ENCODE measurements at places on chromosomes 2 and 18.

DNA sequence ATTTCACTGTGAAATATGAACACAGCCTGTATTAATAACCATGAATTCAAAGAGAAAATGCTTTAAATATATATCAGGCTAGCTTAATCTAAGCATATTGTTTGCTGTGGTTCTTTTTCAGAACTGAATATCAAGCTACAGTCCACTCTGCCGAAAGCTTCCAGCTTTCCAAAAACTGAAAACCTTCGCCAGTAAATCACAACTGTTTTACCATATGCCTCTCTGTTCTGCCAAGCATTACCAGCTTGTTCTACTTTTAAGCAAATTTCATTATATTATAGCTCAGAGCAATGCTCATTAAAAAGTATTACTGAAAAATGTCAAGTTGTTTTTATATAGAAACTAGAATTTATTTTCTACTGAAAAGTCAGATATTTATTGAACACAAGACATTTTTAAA lies 277.4 kb downstream of the NRXN1 start:
- no peak for DNase-seq

DNA sequence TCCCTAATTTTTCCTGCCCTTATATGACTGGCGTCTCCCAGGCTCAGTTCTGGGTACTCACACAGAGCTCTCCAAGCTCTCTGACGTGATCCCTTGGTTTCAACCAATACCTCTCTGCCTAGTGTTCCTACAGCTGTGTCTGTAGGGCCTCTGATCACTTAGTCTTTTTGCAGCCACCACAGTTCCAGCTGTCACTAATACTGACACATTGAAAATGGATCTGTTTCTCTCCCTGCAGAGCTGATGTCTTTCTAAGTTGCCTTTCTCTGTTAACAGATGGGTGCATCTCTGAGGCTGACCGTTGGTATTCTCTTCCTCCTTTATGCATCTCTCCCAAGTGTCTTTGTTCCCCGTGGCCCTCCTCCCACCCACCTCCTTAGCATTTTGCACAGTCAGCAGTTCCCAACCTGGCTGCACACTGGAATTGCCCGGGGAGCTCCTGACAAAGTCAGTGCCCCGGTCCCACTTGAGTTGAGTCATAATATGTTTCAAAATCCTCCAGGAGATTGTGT lies 62.5 kb downstream of the CERS6 start:
- no peak for DNase-seq

DNA sequence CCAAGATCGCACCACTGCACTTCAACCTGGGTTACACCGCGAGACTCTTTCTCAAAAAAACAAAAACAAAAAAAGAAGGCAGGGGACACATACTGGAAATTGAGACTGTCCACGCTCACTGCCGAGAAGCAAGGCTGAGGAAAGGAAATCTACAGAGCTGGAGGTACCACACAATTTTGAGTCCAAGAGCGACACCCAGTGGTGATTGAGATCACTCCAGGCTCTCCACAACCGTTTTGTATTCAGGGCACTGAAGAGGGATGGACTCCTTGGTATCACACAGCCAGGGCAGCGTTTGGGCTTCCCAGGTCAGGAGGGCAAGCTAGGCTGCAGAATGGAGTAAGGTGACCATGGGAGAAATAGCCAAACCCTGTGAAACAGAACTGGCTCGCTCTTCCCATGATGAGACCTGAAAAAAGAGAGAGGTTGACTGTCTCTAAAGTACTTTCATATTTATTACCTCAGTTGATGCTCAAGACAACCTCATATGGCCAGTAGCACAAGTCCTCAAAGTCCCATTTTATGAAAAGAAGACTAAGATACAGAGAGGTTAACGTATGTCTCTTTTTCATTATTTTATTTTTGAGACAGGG lies 74.5 kb upstream of the YPEL5 start:
- DNase-seq: peak; percentile 77

DNA sequence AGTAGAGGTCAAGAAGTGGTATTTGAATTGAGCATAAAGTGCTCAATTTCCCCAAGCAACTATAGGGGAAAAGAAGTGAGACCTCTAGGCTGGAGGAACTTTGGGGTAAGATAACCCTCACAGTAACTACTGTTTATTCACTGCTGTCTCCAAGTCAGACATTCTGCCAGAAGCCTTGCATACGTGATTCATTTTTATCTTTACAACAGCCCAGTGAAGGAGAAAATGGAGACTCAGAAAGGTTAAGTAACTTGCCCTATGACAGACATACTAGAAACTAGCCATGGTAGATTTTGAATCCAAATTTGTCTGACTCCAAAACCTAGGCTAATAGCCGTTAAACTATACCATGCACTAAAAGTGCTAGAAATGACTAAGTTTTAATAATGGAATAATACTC lies 28.4 kb downstream of the DNAJC10 start:
- no peak for DNase-seq

- peak; percentile 26 for DNase-seq
These were observed 657 bp downstream of the ATP8B1 start for GRCh38 chr18:57802213-57803102.

DNA sequence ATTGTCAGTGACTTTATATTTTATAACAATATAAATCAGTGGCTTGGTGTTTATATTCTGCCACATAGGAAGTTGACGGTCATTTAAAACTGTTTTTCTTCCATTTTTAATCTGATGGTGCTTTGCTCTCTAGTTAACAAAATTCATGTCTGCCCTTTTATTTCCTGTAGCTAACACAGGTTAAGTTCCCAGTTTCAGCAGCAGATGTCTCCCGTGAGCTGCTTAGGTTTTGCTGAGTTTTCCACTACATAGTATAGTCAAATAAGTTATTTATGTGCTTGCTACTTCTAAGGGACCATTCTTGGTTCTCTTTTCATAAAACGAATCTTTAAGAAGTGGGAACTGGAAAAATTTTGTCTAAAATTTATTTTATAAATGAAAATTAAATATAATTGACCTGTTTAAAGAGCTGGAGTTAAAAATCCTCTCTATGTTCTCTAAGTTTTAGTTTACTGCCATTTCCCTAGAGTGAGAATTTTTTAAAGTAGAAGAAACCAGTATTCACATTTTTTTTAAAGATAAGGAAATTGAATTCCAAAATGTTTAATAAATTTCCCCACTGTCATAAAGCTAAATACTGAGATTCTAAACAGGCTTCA lies 20.6 kb downstream of the HTR2B start:
- peak; percentile 46 for DNase-seq

- DNase-seq: no peak
These were observed 76.9 kb upstream of the CDH20 start for GRCh38 chr18:61256291-61256690.

DNA sequence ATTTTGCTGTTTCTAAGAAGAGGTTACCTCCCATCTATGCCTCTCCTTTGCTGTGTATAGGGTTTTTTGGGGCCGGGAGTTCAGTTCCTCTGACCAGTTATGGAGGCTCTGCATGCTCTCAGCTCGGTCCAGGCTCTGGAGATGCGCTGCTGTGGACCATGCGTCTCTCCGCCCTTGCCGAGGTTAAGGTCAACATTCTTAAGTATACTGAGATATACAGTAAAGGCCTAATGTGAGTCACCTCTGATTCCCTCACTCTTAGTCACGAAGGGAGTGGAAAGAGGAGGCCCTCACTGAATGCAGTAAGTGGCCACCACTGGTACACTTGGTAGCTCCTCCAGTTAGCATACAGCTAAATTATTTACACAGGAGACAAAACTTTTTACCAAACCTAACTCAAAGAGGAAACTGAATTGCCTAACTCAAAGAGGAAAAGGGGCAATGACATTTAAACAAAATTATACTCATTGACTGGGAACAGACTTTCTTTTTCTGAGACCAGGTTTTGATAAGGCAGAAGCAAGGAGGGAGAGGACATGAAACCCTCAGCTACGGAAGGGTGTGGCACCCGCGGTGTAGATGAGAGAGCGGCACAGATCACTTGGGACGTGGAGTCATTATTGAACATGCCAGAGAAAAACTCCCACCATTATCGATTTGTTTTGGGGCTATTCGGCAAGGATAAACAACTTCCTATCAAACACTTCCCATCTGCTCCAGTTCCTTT lies 98.7 kb downstream of the COPS8 start:
- DNase-seq: no peak

Data from GM20000 (cell line).